Activated CD4-positive, alpha-beta T cell treated with anti-CD3 and anti-CD28 coated beads, Interleukin-2, amount 10 ng/mL, durations not matched to agents 7 days and 5 days (primary cell): ENCODE measurements at places on chromosomes 7 and 10.

DNA sequence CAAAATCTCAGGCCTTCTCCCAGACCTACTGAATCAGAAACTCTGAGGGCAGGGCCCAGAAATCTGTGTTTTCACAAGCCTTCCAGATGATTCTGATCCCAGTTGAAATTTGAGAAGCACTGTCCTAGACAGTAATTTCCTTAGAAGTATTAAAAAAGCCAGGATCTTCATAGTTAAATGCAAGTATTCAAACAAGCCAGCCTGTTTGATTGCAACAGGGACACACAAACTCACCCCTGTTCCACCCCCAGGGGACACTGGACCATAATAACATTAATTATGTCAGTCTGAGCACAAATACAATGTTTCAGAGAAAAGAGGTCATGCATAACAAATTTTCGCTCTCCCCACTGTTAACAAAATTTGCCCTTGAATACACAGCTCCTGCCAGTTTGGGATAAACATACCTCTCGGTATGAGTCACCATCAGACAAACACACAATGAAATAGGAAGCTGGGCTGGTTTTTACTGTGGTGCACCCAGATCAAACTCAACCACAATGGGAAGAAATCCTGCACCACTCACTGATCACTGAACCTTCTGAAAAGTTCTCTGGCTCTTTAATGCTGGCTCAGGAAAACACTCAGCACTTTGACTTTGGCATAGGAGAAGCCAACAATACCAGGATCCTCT is 34.3 kb downstream of the ABLIM1 start:
- DNase-seq, result no peak

DNA sequence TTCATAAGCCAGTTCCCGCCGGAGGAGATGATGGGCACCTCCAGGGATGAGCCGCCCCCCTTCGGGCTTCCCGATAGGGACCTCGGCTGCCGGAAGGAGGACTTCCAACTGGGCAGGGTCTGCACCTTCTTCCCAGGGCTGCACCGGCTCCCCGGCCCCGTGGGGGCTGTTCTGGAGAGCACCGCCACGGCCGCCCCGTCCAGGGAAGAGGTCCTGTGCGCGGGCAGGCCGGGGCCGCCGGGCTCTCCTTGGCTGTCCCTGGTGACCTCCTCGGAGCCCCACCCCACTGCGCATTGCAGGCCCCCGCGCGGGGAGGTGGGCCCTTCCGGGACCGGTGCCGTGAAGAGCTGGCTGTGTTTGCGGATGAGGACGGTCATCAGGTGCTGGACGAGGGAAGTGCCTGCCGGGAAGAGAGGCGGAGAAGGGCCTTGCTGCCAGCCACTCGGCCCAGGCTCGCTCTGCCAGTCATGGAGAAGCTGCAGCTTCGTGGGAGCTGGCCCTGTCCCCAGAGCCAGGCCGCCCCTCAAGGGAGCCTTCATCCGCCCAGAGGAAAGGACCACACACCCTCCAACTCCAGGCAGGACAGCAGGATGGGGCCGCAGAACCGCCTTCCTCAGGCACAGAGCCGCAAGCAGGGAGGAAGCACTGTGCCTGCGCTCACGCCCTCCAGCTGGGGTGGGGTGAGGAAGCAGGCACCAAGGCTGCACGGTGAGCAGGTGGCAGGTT is 144.4 kb downstream of the MAPK8 start:
- no peak for DNase-seq

GRCh38 chr10:8811201-8811600 is 756.7 kb downstream of the GATA3 start:
- DNase-seq, result no peak

DNA sequence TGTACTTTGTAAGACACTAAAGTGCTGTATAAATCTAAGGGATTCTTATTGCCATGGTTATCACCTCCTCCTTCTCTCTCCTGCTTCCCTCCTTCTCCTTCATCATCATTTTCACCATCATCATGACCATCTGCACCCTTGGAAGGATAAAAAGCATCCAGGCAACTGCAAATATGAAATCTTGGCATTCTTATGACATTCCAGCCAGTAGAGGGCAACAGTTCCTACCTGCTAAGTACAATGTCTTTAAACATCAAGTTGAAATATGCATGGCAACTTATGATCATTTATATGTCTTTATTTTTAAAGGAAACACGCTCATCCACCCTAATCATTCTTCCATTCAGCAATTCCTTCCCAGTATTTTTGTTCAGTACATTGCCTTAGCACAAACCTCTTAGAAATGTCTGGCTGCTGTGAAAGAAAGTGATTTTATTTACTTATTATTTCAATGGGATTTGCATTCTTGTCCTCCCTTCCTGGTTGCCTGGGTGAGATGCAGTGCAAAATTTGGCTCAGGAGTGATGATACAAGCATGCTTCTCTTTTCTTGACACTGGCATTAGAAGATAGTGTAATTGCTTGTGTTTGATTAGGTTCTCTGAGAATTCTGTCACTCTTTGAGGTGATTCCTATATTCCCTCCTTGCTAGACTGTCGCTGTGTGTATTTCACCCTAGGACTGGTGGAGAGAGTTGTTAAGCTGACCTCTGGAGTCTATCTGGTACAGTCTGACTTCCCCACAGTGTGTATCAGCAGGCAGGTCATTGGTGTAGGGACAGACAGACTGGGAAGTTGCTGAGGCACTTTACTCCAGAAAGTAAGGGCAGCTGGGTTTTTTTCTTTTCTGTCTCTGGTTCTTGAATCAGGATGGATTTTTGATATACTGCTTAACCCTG is 188.5 kb upstream of the BMPER start:
- DNase-seq, result no peak

DNA sequence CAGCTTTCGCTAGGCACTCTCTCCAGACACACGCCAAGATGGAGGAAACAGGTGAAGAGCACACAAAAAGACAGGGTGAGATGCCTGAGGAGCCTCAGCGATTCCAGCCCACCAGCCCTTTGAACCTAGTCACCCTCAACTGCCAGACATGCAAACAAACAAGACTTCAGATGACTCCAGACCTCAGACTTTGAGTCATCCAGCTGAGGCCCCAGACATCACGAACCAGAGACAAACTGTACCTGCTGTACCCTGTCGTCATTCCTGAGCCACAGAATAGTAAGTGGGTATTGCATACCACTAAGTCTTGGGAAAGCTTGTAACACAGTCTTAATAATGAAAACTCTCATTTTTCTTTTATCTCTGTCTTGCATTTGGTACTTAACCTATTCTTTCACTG is 126.6 kb upstream of the LSM8 start:
- DNase-seq, result no peak

- no peak for DNase-seq
Measured at GRCh38 chr7:55094092-55094690, 75.4 kb downstream of the EGFR start.

DNA sequence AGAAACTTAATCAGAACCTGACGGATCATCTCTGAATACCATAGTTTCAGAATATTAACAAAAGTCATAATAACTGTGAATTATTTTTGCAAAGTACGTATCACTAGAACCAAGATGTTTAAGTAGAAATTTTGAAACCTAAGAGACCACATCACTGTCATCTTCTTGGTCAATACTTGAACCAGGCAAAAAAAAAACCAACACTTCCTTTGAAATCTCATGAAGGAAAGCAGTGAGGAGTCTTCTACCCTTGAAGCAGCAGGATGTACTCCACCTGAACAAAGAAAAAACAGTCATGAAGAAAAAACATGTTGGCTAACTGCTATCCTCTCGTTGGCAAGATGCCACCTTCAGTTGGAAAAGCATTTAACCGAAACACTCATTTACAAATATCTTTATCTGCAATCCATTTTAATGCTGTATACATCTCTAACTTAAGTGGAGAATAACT is 82.4 kb downstream of the SRPK2 start:
- DNase-seq, result peak; percentile 22

- no peak for DNase-seq
Measured at GRCh38 chr7:36301914-36302771, 87.5 kb upstream of the ANLN start.

DNA sequence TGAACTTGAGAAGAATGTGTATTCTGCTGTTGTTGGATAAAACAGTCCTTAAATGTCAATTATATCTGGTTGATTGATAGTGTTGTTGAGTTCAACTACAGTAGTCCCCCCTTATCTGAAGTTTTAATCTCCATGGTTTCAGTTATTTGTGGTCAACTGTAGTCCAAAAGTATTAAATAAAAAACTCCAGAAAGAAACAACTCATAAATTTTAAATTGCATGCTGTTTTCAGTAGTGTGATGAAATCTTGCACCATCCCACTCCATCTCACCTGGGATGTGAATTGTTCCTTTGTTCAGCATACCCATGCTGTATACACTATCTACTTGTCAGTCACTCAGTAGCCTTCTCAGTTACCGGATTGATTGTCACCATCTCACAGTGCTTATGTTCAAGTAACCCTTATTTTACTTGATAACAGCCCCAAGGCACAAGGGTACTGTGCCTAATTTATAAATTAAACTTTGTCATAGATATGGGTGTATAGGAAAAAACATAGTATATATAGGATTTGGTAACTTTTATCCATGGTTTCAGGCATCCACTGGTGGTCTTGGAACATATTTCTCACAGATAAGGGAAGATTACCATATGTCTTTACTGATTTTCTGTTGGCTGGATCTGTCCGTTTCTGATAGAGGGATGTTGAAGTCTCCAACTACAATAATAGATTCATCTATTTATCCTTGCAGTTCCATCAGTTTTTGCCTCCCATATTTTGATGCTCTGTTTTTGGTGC is 57.1 kb downstream of the AOAH start:
- no peak for DNase-seq

DNA sequence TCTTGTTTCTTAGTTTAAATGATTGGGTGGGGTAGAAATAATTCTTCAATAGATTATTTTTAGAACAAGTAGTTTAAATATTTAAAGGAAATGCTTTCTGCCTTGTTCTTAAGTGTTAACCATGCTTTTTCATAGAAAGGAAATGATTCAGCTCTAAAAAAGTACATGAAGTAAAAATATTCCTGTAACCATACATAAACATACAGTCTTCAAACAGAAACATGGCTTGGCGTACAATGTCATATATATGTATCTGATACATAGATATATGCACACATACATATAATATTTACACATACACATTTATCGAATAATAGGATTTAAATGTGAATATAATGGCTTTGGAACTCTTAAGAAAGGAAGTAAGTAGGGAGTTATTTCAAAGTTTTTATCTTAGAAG is 84.4 kb downstream of the RUNDC3B start:
- DNase-seq, result no peak

DNA sequence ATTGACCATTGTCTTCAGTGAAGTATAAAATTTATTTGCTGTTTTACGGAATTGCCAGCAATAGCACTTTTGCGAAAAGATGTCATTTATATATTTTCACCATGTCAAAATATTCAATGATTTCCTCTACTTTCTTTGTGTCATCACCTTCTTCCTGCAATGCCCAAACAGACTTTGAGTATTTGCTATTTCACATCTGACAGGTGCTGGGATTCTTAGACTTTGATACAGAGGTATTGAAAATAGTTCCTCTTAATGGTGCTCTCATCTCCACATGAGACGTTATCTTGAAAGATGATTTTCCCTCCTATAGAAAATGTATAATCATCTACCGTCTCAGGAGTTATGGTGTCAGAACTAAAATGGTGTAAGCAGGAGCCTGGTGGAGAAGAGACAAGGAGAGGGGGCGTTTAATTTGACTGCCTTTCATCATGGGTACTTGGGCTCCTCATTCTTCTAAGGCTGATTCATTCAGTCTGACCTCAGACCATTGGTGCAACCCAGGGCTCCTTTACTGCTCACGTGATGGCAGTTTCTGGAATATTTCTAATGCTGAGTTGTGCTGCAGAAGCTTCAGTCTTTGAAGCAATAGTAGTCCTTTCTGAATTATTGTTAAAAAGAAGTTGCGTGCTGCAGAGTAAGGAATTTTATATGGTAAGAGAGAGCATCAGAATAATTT is 404.6 kb downstream of the PHTF2 start:
- DNase-seq, result no peak

DNA sequence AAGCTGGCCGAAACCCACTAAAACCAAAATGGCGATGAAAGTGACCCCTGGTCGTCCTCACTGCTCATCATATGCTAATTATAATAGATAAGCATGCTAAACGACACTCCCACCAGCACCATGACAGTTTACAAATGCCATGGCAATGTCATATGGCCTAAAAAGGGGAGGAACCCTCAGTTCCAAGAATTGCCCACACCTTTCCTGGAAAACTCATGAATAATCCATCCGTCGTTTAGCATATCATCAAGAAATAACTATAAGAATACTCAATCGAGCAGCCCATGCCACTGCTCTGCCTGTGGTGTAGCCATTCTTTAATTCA is 422.0 kb downstream of the CALN1 start:
- DNase-seq, result no peak

DNA sequence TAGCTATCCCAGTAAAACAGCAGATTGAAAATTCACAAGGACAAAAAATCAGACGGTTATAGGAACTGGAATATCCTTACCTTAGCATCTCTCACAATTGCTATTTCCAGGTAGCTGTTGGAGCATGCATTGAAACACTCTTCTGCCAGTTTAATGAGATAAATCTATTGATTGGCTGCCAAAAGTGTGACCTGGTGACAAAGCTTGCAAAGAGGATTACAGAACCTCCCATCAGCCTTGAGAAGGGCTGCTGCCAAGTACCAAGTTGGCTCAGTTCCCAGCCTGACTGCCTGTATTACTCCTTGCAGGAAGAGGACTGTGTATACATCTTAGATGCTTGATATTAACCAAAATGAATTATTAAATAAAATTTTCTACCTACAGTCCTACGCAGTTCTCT is 5.1 kb downstream of the PRLHR start:
- no peak for DNase-seq

- DNase-seq, result no peak
Measured at GRCh38 chr10:59374916-59375315, 12.6 kb upstream of the FAM13C start.

DNA sequence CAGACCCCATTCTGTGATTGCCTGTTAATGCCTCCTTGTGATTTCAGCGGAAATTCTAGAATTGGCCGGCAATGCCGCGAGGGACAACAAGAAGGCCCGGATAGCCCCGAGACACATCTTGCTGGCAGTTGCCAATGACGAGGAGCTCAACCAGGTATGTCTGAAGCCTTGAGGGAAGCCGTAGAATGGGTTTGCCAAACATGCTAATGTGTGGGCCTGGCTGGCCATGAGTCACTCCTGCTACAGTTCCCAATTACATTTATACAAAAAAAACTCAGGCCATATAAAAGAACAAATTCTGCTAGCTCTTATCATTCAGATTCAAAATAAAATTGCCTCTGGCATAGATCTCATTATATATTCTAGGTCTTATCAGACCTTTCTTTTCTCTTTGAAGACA is 37.4 kb downstream of the MACROH2A2 start:
- no peak for DNase-seq

- no peak for DNase-seq
Measured at GRCh38 chr7:143222782-143223181, 945 bp downstream of the TAS2R40 start.

- no peak for DNase-seq
Measured at GRCh38 chr7:40709062-40709964, 574.5 kb downstream of the SUGCT start.

- no peak for DNase-seq
Measured at GRCh38 chr10:28263136-28263857, 39.6 kb downstream of the MPP7 start.

DNA sequence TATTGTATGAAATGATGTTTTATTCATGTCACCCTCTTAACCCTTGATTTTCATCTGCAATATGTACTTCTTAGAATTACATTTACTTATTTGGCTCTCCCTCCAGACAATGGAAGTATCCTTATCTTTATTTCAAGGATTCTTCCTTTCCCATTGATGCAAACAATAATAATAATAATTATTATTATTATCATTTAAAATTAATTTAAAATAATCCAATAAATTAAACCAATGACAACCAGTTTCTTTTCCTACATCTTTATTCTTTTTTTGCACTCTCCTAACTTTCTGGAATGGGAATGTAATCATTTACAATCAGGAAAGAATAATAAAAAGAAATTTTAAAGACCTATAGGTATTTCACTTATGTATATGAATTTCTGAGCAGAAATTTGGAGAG is 504.4 kb downstream of the INHBA start:
- no peak for DNase-seq
